ENCODE measurements at places on chromosomes 7 and 10.

DNA sequence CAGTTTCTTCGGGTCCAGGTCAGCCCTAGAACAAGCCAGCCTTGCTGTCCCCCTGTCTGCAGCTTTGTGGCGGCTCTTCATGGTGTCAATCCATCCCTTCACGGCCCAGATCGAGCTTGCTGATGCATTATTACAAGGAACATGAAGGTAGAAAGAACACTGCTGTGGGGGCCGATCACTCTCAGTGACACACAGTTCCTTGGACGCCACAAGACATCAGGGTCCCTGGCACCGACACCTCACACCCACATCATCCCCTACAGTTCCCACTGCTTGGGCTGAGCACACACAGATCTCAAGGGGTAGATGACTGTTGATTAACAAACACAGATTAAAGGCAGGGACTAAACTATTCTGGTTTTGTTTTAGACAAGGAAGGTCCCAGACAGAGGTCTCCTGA, 119.4 kb downstream of the KMT2E start:
- DNase-seq: no peak

- DNase-seq: no peak
Observed at GRCh38 chr10:79180414-79181221, 111.9 kb downstream of the ZMIZ1 start.

DNA sequence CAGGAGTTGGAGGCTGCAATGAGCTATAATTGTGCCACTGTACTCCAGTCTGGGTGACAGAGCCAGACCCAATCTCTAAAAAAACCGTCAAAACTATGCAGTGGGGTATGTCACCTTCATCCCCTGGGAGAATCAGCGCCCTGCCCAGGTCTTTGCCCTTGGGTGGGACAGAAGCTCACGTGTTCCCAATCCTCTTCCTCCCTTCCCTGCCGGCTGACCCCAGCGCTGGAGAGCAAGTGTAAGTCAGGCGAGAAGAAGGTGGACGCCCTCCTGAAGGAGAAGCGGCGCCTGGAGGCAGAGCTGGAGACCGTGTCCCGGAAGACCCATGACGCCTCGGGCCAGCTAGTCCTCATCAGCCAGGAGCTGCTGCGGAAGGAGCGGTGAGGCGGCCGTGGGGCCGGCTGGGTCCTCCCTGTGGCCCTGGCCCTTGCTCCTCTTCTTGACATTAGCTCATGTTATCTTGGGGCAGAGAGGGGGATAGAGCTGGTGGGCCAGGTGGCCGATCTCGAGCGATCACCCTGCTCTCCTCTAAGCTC, 64.8 kb upstream of the GTF2IRD1 start:
- DNase-seq: no peak

GRCh38 chr7:41478187-41478586, 224.7 kb downstream of the INHBA start:
- DNase-seq: no peak

DNA sequence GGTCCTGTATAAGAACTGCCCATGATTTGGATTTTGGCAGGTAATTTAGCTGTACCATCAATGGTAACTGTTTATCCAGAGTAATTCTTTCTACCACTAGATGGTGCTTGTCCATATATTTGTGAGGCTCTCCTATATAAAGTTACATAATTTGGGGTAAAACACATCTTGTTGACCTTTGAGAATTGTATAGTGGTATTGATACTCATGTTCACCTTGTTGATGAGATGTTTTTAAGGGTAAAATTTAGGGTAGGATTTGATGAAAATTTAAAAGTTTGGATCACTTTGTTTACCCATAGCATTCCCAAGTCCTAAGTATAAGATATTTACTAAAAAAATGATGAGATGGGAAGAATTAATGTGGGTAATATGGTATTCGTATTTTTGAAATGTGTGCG, 31.6 kb downstream of the ST7 start:
- DNase-seq: no peak

GRCh38 chr7:73341877-73342276, 13.9 kb downstream of the FKBP6 start:
- DNase-seq: no peak

- DNase-seq: no peak
Observed at GRCh38 chr10:31343009-31343408, 24.0 kb downstream of the ZEB1 start.

DNA sequence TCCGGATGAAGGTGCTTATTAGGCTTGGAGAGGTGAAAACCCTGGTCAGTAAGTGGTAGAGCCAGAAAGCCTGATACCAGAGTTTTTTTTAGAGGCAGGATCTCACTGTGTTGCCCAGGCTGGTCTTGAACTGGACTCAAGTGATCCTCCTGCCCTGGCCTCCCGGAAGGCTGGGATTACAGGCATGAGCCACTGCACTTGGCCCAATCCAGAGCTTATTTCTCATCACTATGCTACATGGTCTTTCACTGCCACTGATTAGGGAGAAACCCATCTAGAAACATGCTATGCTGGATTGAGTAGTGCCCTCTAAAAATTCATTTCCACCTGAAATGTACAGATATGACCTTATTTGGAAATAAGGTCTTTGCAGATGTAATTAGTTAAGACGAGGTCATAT, 28.4 kb upstream of the GJD4 start:
- DNase-seq: no peak

DNA sequence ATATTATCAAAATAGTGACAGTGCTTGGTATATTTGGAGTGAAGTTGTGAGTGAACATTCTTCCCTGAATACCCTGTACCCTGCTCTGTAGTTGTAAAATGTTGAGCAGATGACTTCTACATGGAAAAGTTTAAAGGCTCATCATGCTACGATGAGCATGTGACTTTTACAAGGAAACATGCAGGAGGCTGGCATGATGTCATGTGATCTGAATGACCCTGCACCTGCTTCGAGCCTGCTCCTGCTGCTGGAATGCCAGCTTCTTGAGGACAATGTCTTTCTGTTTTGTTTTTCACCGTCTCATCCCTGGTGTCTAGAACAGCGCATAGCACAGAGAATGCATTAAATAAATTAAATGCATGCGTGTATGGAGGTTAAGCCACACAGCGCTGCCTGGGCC, 5.4 kb upstream of the INPP5A start:
- no peak for DNase-seq

DNA sequence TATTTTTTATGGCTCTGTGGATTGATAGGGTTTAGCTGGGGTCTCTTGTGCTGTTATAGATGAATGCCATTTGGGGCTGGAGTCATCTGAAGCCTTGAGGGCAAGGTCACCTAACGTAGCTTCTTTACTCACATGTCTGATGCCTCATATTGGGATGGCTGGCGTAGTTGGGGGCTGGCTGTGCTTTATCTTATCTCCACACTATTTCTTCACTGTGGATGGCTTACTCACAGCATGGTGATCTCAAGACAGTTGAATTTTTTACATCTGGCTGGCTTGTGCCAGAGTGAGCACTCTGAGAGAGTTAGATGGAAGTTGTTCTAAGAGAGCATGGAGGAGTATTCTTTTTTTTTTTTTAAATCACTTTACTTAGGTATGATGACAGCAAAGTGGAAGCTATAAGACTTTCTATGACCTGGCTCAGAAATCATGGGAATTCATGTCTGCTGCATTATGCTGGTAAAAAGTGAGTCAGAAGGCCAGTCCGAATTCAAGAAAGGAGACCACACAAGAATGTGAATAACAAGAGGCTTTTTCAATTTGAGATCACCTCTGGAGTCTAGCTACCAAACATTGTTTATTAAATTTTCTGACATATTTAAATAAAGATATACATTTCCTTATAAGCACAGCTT, 252.4 kb upstream of the TPK1 start:
- DNase-seq: no peak

GRCh38 chr10:92080244-92080643, 156.7 kb downstream of the BTAF1 start:
- DNase-seq: no peak

DNA sequence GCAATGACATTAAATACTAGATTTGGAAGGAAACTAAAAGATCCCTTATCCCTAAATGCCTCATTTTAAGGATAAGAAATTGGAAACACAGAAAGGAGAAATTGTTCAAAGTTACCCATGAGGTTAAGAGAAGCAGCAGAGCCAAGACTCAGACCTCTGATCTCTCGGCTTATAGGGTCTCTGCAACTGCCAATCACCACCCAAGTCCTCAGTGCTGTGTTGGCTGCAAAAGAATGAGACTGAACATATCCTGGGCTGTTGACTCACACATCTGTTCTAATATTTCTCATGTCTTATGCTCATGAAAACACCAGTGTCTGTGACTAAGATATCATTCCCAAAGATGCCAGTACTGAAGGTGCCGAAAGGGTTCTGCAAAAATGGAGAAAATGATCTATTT, 153.3 kb downstream of the XPNPEP1 start:
- DNase-seq: no peak

DNA sequence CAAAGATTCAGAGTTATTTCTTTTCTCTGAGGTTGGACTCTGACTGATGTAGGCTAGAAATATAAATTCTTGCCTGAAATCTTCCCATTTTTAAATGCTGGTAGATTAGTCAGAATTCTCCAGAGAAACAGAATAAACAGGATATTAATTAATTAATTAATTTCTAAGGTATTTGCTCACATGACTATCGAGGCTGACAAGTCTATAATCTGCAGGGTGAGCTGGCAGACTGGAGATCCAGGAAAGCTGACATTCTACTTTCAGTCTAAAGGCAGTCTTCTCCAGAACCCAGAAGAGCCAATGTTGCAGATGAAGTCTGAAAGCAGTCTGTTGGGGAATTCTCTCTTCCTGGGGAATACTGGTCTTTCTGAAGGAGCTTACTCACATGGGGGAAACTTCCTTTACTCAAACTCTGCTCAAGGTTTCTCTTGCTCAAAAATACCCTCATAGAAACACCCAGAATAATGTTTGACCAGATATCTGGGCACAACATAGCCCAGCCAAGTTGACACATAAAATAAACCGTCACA, 189.7 kb downstream of the KIF20B start:
- DNase-seq: no peak

GRCh38 chr10:34641913-34642558, 173.1 kb downstream of the PARD3 start:
- DNase-seq: no peak

DNA sequence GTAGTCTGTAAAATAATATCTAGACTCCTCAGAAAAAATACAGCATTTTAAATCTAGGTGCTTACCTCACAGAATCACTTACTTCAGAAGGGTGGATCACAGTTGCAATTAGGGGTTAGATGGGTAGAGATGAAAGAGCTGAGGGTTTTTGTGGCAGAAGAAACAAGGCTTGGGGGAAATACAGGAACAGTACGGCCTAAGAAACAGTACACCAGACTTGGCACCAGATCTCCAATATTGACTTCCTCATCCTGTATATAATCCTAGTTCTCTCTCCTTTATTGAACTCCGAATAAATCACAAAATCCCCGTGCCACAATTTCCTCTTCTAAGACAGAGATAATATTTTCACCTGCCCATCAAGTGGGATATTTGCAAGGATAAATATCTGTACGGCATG, 14.3 kb downstream of the CEP41 start:
- no peak for DNase-seq

GRCh38 chr7:105196473-105196872, 182.5 kb downstream of the KMT2E start:
- DNase-seq: no peak

DNA sequence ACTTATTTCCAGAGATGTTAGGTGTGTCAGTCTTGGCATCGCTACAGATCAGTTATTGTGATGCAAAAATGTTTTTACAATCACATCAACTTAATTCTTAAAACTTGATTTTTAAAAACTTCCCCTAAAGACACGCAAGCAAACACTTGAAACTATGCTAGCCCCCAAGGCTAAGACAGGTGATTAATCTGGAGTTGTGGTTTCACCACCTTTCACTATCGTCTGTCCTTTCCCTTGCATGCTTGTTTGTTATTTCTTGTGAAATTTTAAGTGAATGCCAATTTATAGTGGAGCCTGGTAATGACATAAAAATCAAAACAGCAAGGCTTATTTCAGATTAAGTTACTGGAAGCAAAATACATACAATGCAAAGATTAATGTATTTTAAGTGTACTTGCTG, 70.4 kb downstream of the SLC35B4 start:
- no peak for DNase-seq

DNA sequence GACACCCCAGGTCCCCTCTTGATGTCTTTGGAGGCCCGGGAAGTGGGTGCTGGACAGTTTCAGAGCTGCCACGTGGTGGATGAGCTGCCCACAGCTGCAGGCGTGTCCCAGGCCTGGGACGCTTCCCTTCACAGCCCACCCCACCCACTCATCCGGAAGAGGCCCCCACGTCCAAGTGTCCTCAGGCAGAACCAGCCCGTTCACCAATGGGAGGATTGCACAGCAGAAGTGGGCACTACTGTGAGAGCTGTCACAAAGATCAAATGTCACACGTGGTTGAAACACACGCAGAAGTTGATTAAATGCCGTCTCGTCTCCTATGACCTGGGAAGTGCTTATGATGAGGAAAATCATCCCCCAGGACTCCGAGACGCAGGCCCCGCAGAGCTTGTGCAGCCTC, 52.9 kb downstream of the STK32C start:
- DNase-seq: no peak

- no peak for DNase-seq
Observed at GRCh38 chr10:89122433-89123051, 84.6 kb downstream of the CH25H start.

GRCh38 chr7:49638166-49638565, 135.3 kb upstream of the VWC2 start:
- DNase-seq: no peak

DNA sequence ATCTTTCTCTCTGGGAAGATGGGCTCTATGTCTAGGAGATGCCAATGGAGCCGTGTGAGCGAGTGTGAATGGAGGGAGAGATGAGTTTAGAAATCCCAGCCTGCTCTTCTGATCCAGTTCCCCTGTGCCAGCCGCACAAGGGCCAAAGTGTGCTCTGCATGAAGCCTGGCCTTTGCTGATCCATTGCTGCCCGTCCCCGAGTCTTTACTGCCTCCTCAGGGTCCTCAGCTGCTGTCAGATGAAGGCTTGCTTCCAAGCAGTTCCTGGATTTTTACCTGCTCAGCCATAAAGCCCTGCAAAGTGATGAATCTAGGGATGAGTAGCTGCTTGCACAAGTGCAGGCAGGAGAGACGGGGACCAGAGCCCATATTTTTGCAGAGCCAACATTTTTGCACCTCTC, 115.9 kb downstream of the ZMIZ1 start:
- no peak for DNase-seq

DNA sequence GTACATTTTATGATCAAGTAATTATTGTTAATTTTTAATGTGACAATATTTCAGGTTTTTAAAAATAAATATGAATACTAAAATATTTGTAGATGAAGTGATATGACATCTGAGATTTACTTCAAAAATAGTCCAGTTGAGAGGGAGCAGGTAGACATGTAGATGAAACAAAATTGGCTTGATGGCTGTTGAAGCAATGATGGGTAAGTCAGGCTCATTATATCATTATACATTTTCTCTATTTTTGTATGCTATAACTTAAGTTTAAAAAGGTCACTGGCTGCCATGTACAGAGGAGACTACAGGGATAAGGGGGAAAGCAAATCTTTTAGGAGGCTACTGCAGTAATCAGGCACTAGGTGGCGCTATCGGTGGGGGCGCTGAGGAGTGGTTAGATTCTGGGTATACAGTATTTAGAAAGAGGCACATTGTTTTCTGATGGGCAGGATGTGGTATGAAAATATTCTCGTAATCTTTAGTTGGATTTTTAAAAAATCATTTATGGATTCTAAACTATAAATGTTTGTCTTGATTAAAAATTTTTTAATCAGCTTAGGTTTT, 189.8 kb upstream of the IMMP2L start:
- DNase-seq: peak; percentile 42

Measured in stimulated activated CD8-positive, alpha-beta memory T cell treated with anti-CD3 and anti-CD28 coated beads, Interleukin-2, amount 100 ng/mL, for 48 hours (primary cell).